ENCODE measurements at places on chromosomes 7 and 10.

DNA sequence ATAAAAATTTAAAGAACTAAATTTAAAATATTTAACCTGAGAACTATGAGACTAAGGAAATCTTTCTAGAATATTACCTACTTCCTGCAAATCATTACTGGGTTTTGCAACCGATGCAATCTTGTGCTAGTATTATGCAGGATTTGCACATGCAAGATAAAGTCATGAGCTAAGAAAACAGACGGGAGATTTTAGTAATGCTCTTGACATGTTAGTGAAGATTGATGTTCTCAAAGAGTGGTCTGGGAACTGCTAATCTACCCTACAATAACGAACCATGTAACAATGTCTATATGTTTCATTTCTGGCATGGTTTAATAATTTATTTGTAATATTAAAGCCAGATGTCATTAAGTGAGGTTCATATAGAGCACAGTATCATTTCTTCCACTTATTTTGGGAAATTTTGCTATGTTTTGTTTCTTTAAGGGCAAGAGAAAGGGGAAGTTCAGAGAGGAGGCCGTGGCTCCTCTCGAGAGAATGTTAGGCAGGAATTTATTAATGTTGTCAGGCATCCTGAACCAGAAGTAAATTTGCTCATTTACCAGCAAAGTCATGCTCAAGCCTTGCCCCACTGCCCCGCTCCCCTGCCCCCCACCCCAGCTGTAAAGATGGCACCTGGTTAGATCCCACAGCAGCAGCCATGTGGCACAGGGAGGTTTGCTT is 22.8 kb downstream of the LRRC17 start:
- DNase-seq: no peak

GRCh38 chr10:71585564-71586290 is 133.9 kb downstream of the C10orf105 start:
- DNase-seq: no peak

GRCh38 chr10:13839430-13839990 is 252.7 kb downstream of the PRPF18 start:
- DNase-seq: no peak

GRCh38 chr7:87411186-87411585 is 64.3 kb downstream of the ABCB4 start:
- DNase-seq: no peak

- no peak for DNase-seq
These were observed 103.4 kb downstream of the ABCA13 start for GRCh38 chr7:48274662-48275061.

DNA sequence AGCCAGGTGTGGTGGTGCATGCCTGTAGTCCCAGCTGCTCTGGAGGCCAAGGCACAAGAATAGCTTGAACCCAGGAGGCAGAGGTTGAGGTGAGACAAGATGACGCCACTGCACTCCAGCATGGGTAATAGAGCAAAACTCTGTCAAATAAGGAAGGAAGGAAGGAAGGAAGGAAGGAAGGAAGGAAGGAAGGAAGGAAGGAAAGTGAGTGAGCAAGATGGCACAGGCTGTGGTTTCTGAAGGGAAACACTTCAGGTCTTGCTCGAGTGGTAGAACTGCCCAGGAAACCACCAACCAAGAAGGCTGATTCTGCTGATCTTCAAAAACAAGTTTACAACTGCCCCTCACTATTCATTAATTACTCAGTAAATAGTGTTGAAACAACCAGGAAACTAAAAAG is 45.2 kb downstream of the EZH2 start:
- no peak for DNase-seq

DNA sequence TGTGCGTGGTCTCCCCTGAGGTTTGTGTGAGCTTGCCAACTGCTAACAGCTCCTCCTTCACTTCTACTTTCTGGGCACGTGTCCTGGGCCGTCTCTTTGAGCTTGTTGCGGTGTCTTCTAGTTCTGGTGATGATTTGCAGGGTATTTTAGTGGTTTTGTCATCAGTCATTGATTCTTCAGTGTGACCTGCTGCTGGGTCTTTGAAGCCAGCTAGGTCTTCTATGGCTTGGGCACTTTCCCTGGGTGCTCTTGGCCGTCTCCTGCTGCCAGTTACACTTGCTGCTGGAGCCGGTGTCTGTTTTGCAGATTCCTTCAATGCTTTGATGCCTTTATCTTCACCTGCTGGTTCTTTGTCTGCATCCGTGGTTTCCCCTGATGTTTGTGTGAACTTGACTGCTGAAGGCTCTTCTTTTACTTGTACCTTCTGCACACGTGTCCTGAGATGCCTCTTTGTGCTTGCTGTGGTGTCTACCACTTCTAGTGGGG is 23.0 kb downstream of the MKI67 start:
- peak; percentile 73 for DNase-seq

- peak; percentile 44 for DNase-seq
These were observed 100.0 kb downstream of the GRID1 start for GRCh38 chr10:86266446-86267242.

DNA sequence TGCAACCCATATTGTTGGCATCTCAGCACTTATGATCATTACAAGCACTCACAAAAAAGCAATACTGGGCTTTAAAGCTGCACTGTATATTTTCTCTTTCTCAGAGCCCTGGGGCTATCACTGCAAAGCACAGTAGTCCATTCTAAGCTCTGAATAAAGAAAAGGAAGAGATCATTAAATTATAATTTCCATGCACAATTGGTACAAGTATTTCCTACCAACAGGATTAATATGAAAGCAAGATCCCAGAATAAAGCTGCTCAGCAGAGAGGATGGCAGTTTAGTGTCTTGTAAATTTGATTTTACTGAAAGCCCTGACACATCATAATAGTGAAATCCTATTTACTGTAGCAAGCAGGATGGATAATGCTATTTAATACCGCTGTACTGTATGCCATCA is 205.3 kb downstream of the CHCHD3 start:
- no peak for DNase-seq

DNA sequence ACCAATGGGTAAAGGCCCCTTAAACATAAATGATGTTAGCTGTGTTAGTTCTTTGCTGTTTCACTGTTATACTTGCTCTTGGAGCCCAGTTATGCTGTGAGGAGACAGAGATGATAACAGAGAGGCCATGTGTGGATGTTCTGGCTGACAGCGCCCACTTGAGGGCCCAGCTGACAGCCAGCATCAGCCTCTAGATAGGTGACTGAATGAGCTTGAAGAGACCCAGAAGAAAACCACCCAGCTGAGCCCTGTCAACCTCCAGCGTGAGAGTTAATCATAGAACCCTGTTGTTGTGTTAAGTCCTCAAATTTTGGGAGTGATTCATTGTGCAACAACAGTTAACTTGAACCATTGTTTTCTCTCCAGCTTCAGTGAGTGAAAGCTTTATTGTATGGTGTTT is 91.7 kb downstream of the GLRX3 start:
- no peak for DNase-seq

DNA sequence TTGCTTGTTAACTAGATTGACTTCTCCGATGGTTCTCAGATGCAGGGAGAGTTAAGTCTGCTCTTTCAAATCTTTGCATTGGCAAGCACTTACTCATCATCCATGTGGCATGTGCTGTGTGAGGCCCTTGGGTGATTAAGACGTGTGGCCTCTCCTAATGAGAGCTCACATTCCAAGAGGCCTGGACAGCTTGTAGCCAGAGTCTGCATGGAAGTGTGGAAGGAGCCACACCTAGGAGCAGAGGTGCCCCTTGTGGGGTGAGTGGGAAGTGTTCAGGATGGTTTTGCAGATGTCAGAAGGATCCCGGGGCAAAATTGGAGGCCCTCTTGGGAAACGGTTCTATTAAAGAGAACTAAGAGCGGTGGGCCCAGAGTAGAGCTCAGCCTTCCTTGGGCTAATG is 225.9 kb downstream of the PAXIP1 start:
- DNase-seq: no peak
